ENCODE measurements at places on chromosomes 4 and X.
A peak's percentile ranks its signal among the peaks of the same experiment; 100 is the strongest.

GRCh38 chrX:48897157-48897624, 377 bp downstream of the TIMM17B start:
- peak; percentile 60 for DNase-seq

- no peak for DNase-seq
These were observed 166.5 kb downstream of the CPEB2 start for GRCh38 chr4:15168759-15169158.

- peak; percentile 22 for DNase-seq
These were observed 59.0 kb downstream of the ING2 start for GRCh38 chr4:183563874-183564273.

- DNase-seq, result no peak
These were observed 57.6 kb downstream of the UGT2B11 start for GRCh38 chr4:69156913-69157312.

- no peak for DNase-seq
These were observed 42.4 kb downstream of the NAP1L5 start for GRCh38 chr4:88655226-88655625.

- no peak for DNase-seq
These were observed 43.9 kb upstream of the NEIL3 start for GRCh38 chr4:177265729-177266128.

DNA sequence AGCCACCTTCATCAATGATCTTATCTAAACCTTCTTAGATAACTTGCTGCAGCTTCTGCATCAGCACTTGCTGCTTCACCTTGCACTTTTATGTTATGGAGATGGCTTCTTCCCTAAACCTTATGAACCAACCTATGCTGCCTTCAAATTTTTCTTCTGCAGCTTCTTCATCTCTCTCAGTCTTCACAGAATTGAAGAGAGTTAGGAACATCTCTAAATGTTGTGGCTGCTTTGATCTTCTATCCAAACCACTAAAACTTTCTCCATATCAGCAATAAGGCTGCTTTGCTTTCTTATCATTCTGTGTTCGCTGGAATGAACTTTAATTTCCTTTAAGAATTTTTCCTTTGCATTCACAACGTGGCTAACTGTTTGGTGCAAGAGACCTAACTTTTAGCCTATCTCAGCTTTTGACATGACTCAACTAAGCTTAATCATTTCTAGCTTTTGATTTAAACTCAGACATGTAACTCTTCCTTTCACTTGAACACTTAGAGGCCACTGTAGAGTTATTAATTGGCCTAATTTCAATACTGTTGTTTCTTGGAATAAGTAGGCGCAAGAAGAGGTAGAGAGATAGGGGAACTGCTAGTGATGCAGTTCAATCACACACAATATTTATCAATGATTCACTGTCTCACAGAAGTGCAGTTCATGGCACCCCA, 36.1 kb upstream of the CORIN start:
- peak; percentile 73 for DNase-seq

DNA sequence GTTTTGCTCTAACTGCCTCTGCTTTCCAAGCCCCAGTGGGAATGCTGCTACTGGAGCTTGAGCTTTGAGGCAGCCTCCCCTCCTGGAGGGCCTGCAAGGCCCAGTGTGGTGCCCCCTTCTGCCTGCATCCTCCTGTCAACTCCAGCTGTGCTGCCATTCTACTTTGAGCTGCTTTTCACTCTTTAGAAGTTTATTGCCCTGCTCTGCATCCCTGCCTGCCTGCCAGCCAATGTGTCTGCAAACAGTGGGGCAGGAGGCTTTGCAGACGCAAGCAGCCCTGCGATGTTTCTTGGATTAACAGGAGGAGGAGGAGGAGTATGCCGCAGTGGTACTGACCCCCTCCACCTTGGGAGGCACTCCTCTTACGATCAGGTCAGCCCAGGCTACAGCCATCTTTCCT, 16.4 kb downstream of the TMEM31 start:
- no peak for DNase-seq

GRCh38 chr4:81350040-81350439, 121.7 kb downstream of the RASGEF1B start:
- no peak for DNase-seq

GRCh38 chr4:10285028-10285427, 168.4 kb upstream of the WDR1 start:
- DNase-seq, result no peak

GRCh38 chr4:28787947-28788346, 1927.3 kb downstream of the STIM2 start:
- DNase-seq, result no peak

DNA sequence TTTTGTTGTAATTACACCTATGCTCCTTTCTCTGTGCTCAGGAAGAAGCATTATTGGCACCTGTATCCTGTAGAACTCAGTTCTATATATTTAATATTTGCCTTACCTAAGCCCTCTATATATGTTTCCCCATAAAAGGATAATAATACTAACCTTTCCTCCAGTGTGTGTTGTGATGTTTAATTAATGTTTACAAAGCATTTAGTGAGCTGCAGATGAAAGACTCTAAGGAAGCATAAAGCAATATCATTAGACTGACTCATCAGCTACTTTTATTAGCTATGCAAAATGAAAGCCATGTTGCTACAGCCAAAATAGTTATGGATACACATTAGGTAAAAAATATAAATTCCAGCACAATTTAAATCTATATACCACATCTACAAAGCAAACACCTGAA, 93.6 kb upstream of the PTPN13 start:
- DNase-seq, result no peak

- DNase-seq, result no peak
These were observed 2154.4 kb upstream of the AGA start for GRCh38 chr4:179596621-179597020.

GRCh38 chr4:182533964-182534363, 290.8 kb downstream of the TENM3 start:
- no peak for DNase-seq

- no peak for DNase-seq
These were observed 1.6 kb upstream of the ARMCX6 start for GRCh38 chrX:101619364-101619763.

DNA sequence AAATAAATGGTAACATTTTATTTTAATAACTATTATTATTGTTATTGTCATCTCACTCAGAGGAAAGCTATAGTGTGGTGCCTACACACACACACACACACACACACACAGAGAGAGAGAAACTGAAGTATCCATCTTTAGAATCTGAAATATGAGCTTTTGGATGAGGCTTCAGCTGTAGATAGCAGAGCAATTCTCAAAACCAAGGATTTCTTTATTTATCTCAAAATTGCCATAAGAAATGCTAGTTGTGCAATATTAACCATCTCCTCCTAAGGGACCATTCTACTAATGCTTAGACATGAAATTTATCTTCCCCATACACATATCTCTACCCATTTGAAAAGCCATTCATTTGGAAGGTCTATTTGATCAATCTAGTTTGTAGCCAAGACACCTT, 50.1 kb upstream of the SGMS2 start:
- no peak for DNase-seq

GRCh38 chrX:119042040-119042439, 30.8 kb upstream of the CT47C1 start:
- DNase-seq, result no peak

GRCh38 chr4:2923141-2923551, 40.1 kb downstream of the NOP14 start:
- no peak for DNase-seq

- DNase-seq, result peak; percentile 16
These were observed 157.5 kb upstream of the ITM2A start for GRCh38 chrX:79524642-79525041.

DNA sequence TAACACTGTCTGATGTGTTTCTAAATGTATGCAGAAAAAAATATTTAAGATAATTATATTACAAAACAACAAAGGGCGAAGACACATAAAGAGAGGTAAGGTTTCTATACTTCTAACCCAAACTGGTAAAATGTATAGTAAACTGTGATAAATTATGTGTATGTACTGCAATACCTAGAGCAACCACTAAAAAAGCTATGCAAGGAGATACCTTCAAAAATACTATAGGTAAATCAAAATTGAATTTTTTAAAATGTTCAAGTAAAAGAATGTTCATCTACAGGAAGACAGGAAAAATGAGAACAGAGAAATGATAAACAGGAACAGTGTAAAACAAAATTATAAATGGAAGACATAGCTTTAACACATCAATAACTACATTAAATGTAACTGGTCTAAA, 27.3 kb upstream of the RAI2 start:
- no peak for DNase-seq

Data from activated CD4-positive, alpha-beta T cell treated with anti-CD3 and anti-CD28 coated beads, Interleukin-2, amount 50 U/mL, for 16 hours (primary cell).